ENCODE measurements at places on chromosomes 2 and 18.

DNA sequence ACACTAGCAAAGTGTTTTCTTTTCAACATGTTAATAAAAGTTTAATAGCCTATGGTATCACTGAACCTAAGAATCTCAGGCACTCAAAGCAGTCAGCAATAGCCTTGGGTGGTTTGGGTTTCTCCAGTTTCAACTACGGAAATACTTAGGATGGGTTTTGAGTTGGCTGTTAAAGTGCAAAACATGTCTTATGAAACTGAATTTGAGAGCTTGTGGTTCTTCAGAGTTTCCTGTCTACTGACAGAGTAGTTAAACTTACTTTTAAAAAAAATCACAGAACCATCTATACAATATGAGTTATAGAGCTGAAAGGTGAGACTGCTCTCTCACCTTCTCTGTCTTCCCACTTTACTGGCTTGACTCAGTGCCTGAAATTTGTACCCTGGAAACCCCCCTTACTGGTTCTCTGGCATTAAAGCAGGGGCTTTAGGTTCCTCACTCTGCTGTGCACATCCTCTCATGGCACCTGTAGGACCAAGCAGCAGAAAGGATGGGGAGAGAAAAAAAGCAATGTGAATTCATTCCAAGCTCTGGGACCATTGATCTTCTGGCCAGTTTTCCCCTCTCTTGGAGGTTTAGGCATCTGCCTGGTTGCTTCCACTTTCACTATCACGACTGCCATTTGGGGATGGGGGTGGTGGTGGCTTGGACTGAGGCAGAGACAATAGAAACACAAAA, 18.1 kb downstream of the CCDC141 start:
- DNase-seq: no peak

- no peak for DNase-seq
Measured at GRCh38 chr2:2689306-2689705, 358.2 kb upstream of the MYT1L start.

GRCh38 chr18:78726326-78727056, 253.1 kb upstream of the SALL3 start:
- no peak for DNase-seq

- DNase-seq: no peak
Measured at GRCh38 chr2:66560683-66561082, 125.8 kb downstream of the MEIS1 start.
